ENCODE measurements at places on chromosomes 6 and 20.

DNA sequence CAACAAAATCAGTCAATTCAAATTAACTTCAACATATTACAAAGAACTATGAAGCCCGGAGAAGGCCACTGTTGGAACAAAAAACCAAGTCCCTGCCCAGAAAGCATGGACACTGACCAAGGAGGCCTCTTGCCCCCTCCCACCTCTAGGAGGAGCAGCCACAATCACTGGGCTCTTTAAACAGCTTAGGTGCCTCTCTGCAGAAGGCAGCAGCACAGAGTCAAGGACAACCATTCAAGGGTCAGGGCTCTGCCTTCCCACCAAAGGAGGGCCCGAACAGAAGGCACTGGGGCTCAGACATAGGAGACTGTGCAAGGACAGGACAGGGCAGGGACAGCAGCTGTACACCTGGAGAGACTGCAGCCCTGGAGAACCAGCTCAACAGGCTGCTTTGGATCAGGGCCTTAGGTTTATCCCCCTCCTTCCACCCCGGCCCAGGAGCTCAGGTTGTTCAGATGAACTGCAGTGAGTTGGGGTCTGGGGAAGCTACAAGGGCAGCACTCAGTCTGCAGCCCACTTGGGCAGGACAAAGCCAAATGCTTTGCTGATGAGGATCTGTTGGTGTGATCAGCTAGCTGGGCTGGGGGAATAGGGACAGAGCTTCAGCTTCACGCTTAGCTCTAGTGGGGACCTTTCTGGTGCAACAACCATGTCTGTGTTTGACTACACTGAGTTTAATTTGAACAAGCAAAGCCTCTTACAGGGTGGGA is 17.8 kb downstream of the TOMM34 start:
- no peak for DNase-seq

GRCh38 chr6:141744971-141745370 is 387.8 kb upstream of the GJE1 start:
- no peak for DNase-seq

DNA sequence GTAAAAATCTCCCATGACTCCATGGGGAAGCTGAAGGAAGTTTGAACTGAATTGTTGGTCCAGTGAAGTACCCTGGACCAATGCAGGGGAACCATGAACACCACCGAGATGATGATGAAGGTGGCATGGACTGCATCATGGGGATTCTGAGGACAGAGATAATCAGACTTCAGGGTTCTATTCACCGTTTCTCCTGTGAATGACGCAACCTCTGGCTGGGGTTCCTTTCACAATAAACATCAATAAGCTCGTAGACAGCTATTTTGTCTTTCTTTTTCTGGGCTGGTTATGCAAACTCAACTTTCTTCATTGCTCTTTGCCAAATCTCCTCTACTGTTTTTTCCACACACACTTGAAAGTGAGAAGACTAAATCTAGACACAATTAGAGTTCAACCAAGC is 87.9 kb upstream of the NKX2-2 start:
- DNase-seq: no peak

- no peak for DNase-seq
Observed at GRCh38 chr20:62119591-62120364, 2.5 kb upstream of the LSM14B start.

DNA sequence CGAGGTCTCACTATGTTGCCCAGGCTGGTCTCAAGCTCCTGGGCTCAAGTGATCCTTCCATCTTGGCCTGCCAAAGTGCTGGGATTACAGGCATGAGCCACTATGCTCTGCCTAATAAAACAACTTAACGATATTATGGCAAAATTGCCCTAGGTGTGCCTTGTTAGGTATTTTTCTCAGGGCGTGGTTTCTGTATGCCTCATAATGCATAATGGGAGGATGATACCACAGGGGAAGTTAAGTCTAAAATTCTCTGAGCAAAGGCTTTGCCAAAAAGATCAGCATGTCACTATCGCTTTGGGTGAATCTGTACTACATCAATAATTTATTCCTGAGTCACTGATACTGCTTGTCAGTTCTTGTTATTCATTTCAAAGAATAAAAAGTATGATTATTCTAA is 15.9 kb upstream of the LOC128125822 start:
- DNase-seq: no peak

DNA sequence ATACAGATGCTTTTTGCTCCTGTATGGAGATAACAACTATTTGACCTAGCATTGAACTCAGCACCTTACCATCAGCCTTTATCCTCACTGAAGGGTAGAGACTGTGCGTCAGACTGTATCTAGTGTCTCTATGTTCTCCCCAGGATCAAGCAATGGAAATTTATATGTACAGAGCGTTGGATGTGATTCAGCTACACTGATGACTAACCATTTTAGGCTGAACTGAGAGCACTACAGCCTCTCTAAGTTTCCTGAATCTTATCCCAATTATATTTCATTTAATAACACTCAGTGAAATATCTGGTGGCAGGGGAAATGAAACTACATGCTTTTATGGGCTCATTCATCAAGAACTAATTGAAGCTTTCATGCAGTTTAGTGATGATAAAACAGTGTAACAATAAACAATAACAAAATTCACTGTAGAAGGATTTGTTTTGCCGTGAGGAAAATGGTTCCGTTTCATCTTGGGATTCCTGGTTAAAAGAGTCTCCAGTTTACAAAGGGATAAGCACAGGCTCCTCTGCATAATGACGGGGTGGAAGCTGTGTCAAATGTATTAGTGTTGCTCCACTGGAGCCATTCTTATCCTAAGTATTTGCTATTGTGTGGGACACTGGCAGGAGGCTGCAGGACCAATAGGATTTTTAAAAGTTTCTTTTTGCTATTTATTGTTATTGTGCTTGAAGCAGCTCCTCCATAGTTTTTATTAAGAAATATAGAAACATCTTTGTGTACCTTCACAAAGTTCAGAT is 567.6 kb upstream of the MMS22L start:
- no peak for DNase-seq

Measured in substantia nigra (tissue), 51 donors.